Activated CD4-positive, alpha-beta T cell treated with anti-CD3 and anti-CD28 coated beads for 36 hours (primary cell): ENCODE measurements at places on chromosomes 2 and 18.

- no peak for DNase-seq
Measured at GRCh38 chr2:119383410-119384140, 16.8 kb downstream of the DBI start.

DNA sequence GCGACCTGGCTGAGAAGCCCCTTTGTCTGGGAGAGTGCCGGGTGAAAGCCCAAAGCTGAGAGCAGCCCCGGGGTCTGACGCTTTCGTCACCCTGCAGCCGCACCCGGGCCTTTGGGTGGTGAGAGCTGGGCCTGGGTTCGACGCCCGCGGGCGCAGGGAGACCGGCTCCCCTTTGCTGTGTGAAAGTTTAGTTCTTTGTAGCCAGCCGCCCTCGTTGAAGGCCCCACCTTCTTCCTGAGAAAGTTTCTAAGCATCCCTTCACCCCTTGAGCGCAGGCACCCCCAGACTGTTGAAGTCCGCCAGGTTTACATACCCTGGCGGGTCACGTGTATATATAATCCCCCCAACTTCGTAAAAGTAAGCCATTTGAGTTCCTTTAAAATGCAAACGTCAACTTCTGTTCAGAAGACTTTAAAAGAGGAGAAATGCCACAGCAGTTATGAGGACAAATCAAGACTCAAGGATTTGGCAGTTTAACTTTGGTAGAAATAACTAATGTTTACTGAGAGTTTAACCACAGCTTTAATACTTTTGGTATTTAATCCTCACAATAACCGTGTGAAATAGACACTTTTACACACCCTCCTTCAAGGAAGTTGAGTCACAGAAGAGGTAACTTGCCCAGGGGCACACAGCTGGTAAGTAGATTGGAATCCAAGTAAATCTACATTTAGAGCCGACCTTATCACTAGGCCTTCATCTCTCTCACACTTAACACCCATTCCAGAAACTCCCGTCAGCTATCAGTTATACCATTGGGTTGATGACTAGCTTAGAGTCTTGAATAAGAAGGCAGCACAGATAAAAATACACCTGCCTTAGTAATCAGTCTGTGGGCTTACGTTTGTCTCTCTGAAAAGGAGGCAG lies 1.1 kb upstream of the MBOAT2 start:
- DNase-seq, result peak; percentile 38

GRCh38 chr2:233115121-233115520 lies 55.0 kb downstream of the INPP5D start:
- DNase-seq, result no peak

DNA sequence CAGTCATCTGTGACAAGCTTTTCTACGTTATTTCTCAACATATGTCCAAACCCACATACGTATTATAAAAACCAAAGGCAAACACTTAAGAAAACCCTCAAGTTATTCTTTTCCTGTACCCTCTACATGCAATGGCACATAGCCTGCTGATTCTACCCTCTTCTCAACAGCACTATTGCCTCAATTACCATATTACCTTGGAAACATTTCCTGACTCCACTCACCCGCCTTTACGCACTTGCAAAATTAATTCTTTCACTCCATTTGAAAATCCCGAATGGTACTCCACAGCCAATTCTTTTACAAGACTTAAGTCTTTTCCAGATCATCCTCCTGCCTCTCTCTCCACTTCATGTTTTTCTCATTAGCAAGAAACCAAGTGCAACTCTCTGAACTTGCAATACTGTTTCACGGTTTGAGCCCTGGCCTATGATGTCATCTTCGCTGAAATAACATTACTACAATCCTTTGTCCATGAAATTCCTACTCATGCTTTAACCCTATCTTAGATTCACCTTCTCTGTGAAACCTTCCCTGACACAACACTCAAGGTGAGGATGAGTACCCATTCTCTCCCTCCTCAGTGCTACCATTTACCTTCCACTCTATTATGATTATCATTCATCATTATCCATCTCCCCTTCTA lies 29.0 kb downstream of the SESTD1 start:
- no peak for DNase-seq

GRCh38 chr2:14424478-14425390 lies 207.8 kb upstream of the LRATD1 start:
- DNase-seq, result no peak

- DNase-seq, result peak; percentile 16
Measured at GRCh38 chr2:7649461-7650228, 732.4 kb downstream of the RNF144A start.

- DNase-seq, result no peak
Measured at GRCh38 chr18:37572736-37573135, 7.1 kb upstream of the CELF4 start.

GRCh38 chr18:56257205-56257604 lies 381.2 kb downstream of the TXNL1 start:
- DNase-seq, result no peak

DNA sequence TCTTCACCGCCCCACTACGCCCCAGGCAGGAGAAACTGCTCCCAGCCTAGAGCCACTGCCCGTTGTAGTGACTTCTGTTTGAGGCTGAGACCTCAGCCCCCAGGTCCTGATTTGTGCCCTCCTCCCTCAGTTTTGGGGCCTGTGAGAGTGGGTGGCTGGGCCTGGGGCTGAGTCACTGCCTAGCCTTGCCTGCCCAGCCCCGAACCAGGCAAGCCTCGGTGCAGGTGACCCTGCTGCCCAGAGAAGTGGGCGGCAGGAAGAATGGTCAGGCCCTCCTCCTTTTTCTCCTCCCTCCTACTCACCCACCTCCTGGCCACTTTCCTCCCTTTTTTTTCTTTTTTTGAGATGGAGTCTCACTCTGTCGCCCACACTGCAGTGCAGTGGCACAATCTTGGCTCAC lies 66.6 kb downstream of the ZFP36L2 start:
- DNase-seq, result peak; percentile 55

GRCh38 chr2:36967236-36967876 lies 1.0 kb upstream of the STRN start:
- no peak for DNase-seq

DNA sequence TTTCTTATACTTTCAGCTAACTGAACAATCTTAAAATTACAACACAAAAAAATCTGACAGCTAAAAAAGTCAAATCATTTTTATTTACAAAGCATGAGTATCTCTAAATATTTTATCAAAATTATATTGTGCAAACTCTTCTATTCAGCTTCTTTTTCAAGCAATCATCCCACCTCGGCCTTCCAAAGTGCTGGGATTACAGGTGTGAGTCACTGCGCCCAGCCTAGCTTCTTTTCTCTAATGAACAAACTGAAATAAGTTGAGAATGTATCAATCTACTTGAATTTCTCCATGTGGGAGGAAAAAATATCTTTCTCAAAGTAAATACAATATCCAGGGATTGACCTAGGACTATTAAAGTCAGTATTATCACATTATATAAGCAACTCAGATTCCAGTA lies 14.9 kb downstream of the NDUFS1 start:
- no peak for DNase-seq

DNA sequence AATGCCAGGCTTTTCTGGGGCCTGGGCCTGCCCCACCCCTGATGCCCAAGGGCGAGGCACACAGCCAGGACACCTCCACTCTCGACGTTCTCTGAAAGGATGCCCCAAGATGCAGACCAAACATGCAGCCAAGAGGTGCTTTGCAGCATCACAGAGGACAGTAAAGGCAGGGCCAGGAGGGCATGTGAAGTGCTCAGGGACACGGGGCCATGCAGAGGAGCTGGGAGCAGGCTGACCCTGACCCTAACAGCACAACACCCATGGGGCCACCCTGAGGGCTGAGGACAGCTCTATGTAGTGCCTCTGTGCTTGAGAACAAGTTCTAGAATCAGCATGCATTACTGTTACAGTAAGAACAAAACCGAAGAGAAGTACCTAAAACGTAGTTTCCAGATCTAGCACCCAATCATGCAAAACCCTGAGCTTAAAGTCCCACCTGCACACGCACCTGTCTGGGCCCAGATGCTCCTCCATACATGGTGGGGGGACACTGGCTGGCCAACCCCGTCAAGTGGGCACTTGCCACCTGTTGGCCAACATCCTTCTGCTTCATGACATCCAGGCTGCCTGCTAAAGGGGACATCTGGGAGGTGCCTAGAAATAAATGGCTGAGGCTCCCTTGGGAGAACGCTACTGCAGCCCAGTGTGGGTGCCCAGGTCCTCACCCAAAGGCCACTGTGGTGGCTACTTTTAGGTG lies 15.4 kb downstream of the HS6ST1 start:
- DNase-seq, result no peak

GRCh38 chr2:156892467-156893281 lies 364.8 kb upstream of the GALNT5 start:
- no peak for DNase-seq

DNA sequence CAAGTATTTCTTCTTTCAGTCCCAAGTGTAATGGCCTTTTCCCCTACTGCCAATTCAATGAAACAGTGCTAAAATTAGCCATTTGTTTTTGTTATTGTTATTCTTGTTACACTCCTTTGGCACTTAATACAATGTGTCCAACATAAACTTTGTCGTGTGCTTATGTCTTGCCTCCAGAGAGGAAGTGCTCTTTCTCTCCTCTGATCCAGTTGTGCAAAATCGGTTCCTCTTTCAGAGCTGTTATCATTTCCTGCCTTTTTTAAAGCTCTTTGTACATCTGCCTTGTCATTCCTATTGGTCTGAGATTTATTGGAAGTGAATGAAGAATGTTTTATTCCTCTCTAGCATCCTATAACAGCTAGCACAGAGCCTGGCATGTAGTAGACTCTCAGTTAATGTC lies 623.2 kb upstream of the ID2 start:
- no peak for DNase-seq

- no peak for DNase-seq
Measured at GRCh38 chr2:3610415-3610814, 15.5 kb downstream of the COLEC11 start.

- DNase-seq, result no peak
Measured at GRCh38 chr2:219250049-219250781, 2.8 kb upstream of the TUBA4B start.

- DNase-seq, result no peak
Measured at GRCh38 chr18:76348267-76349066, 146.6 kb downstream of the ZNF516 start.

DNA sequence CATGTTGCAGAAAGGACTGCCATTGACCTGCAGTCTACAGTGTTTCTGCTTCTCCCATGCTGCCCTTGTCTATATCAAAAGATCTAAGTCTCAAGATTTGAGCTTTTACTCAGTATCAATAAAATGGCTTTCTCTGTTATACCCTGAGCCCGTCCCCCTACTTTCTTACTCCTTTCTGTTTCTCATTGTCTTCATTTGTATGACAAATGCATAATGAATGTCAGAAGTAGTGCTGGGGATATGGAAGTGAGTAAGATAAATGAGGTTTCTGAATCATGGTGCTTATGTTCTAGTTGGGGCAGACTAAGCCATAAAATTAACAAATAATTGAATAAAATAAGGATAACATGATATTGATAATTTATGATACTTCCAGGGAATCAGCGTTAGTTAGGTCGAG lies 128.6 kb downstream of the PARD3B start:
- no peak for DNase-seq

- no peak for DNase-seq
Measured at GRCh38 chr2:33298233-33298632, 178.2 kb upstream of the RASGRP3 start.

DNA sequence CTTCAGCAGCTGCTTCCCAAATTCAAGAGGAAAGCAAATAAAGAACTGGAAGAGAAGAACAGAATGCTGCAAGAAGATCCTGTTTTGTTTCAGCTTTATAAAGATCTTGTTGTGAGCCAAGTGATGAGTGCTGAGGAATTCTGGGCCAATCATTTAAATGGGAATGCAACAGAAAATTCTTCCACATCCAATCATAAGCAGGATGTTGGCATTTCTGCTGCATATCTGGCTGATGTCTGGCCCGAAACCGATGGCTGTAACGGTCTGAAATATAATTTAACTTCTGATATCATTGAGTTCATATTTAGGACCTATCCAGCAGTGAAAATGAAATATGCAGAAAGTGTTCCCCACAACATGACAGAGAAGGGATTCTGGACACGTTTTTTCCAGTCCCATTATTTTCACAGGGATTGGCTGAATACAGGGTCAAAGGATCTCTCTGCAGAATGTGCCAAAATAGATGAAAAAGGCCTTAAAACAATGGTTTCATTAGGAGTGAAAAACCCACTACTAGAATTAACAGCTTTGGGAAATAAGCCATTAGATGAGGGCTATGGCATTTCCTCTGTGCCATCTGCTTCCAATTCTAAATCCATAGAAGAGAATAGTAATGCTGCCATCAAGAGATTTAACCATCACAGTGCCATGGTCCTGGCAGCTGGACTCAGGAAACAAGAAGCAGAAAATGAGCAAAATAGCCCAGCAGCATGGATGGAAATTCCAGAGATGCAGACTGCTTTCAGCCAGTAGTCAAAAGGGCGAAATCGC lies 175.6 kb downstream of the MC4R start:
- DNase-seq, result no peak

- no peak for DNase-seq
Measured at GRCh38 chr18:44079606-44080005, 601.1 kb upstream of the SETBP1 start.

DNA sequence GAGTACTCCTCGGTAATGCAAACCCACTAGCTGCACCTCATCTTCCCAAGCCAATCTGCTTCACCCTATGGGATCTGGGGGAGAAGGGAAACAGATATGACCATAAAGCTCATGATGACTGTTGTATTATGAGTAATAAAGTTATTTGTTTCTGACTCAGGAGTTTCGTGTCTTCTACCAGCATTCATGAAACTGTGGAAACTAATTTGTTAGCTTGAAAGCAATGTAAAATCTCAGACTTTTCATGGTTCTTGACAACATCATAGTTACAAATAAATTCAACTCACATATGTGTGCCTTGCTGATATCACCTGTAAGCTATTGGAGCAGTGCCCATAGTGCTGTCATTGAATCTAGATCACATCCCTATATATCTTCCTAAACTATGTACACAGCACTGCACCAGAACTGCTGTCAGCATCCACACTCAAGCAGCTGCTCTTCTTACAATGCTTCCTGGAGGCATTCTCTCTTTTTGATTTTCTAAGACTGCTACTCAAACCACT lies 135.6 kb upstream of the KYNU start:
- DNase-seq, result no peak

DNA sequence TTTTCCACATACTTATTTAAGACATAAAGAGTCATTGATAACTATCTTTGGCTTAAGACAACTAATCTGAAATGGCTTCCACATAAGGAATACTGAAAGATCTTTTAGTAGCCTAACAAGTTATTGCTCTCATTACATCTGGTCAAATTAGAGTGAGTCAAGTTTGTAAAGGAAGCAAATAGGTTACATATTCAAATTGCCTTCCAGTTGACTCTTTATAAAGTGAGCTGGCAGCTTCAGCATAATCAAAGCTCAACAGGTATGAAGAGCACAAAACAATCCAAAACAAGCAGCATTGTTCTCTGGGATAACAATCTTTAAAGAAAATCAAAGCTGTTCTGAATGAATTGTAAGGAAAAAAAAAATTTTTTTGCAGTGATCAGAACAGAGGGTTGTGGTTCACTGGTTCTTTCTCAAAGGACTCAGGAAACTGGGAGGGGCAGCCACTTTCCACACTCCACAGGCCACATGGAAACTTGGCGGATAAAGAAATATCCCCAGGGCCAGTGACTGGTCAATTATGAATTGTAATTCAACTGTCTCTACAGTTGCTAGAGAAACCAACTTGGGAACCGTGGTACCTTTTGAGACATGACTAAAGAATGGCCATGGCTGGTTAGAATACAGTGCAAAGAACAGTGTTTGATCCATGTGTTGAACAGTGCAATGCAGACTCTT lies 369.3 kb upstream of the KCNH7 start:
- no peak for DNase-seq
